ENCODE measurements at places on chromosomes 4 and X.
A peak's percentile ranks its signal among the peaks of the same experiment; 100 is the strongest.

- no peak for DNase-seq
These were observed 207.3 kb upstream of the CLNK start for GRCh38 chr4:10891866-10892265.

GRCh38 chrX:716136-716535 lies 85.5 kb downstream of the SHOX start:
- DNase-seq: no peak

DNA sequence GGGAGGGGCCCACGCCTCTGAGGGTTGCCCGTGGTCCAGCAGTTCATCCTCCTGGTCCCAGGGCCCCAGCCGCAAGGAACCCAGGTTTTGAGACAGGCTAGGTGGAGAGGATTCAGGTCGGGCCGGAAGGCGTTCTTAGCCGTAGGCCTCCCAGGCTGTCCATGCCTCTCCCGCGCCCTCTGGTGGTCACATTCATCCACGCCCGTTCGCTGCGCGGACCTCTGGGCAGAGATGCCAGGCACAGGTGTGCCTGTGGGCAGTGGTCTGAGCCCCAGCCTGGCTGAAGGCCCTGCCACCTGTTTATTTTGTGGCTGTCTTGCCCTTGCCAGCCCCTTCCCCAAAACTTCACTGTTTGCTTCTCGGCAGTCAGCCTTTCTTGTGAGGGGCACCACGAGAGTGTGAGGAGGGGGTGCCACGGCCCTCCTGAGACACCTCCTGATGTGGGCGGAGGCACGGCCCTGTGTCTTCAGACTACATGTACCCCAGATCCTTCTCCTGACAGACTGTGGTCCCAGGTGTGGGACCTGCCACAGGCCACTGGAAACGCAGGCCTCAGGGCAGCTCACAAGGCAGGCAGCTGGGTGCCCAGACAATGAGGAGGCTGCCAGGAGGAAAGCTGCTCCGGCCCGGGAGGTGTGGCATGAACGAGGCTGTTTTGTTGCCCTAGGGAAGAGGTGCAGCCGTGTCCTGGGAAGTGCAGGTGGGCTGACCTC lies 5.0 kb downstream of the UVSSA start:
- DNase-seq: peak; percentile 35

DNA sequence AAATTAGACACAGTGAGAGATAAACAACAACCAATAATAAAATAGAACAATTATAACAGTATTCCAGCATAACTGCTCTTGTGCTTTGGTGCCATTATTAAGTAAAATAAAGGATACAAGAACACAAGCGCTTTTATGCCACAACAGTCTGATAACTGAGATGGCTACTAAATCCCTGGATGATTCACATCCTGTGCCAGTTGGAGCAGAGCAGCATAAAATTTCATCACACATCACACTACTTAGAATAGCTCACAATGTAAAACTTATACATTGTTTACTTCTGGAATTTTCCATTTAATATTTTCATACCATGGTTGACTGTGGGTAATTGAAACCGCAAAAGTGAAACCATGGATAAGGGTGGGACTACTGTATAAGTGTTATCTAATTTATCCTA lies 399.9 kb upstream of the CNKSR2 start:
- DNase-seq: no peak

DNA sequence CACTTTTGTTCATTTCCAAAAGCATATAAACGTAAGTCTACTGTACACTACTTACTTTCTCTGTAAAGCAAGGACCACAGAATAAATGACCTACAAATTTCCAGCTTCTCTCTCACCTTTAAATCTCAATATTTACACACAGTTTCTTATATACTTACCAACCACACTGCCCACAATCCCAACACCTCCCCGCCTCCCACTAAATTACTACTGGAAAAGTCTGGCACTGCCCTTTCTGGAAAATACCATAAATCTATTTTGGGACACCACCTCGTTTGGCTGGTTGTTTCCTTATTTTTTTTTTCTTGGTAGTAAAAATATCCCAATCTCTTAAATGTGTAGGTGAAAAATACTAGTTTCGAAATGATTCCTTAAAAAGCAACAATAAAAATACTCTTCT lies 19.6 kb downstream of the FAT1 start:
- DNase-seq: no peak

- DNase-seq: no peak
These were observed 661.2 kb upstream of the TENM3 start for GRCh38 chr4:181581983-181582382.

- DNase-seq: no peak
These were observed 7.7 kb downstream of the P2RY8 start for GRCh38 chrX:1529328-1529727.

DNA sequence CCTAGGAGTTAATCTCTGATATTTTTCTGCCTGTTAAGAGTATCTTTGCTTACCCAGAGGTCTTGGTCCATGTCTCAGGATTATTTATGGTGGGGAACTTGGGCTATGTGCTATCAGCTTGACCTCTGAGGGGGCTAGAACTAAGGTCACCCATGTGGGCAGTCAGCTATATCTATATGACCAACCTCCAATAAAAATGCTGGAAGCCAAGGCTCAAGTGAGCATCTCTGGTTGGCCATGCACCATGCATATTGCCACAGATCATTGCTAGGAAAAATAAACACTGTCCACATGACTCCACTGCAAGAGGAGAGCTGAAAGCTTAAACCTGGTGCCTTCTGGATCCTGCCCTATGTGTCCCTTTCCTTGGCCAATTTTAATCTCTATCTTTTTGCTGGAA lies 196.5 kb upstream of the SLC7A11 start:
- DNase-seq: no peak

- no peak for DNase-seq
These were observed 83.6 kb upstream of the STX18 start for GRCh38 chr4:4625488-4625887.

Measured in smooth muscle cell of the brain vasculature (primary cell).